Neural progenitor cell (in vitro differentiated cells): ENCODE measurements at places on chromosomes 1 and 21.

- no peaks in the 10 kb centered on the region for H3K4me1 ChIP-seq
- no peaks in the 10 kb centered on the region for H3K27me3 ChIP-seq
- no peaks in the 10 kb centered on the region for H3K36me3 ChIP-seq
- no peak for DNase-seq
- H3K27ac ChIP-seq: no peak overlapping the region
- no peak overlapping the region for H3K4me3 ChIP-seq
These were observed 18.7 kb downstream of the ADARB1 start for GRCh38 chr21:45093035-45093532.

- H3K27me3 ChIP-seq: no peaks in the 10 kb centered on the region
- DNase-seq: peak; percentile 21
- H3K36me3 ChIP-seq: no peaks in the 10 kb centered on the region
- H3K4me1 ChIP-seq: peaks cover 11% of the 10 kb centered on the region
- H3K27ac ChIP-seq: peak overlapping the region; percentile 34
- H3K4me3 ChIP-seq: no peak overlapping the region
These were observed 86.9 kb downstream of the ST6GALNAC3 start for GRCh38 chr1:76161451-76161850.

- H3K4me3 ChIP-seq: no peak overlapping the region
- H3K4me1 ChIP-seq: peaks cover 7% of the 10 kb centered on the region
- peak; percentile 47 for DNase-seq
- H3K27ac ChIP-seq: peak overlapping the region; percentile 46
These were observed 5.9 kb upstream of the CHAF1B start for GRCh38 chr21:36379251-36379650.

GRCh38 chr1:230501849-230502248 is 75.7 kb upstream of the PGBD5 start:
- no peak overlapping the region for H3K27ac ChIP-seq
- no peak for DNase-seq
- no peaks in the 10 kb centered on the region for H3K27me3 ChIP-seq
- no peak overlapping the region for H3K4me3 ChIP-seq
- H3K4me1 ChIP-seq: peaks cover 5% of the 10 kb centered on the region

- peaks cover 6% of the 10 kb centered on the region for H3K4me1 ChIP-seq
- H3K4me3 ChIP-seq: no peak overlapping the region
- H3K27me3 ChIP-seq: peaks cover 17% of the 10 kb centered on the region
- H3K36me3 ChIP-seq: no peaks in the 10 kb centered on the region
These were observed 11.8 kb upstream of the STMN1 start for GRCh38 chr1:25917996-25918395.

DNA sequence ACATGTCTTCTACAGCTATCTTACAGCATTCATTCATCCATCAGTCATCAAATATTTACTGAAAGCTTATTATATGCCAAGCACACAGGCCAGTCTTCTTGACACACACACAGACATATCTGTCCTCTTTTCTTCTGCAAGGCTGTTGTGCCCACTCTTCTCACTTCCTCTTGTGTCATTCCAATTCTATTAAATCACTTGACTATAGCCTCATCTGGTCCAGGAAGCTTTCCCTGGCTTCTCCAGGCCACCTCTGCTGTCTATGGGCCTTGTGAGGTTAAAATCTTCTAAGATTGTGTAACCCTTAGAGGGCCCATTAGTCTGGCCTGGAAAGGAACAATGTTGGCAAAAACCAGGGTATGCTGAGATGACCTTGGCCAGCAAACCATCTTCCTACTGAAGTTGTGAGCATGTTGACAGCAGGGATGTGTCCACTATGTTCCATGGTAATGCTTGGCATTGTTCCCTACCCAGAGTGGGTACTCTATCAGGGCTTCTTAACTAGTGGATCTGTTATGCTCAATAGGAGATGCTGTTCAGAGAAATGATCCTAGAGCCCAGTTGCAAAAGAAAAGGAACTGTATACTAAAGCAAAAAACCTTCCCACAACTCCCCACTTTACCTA is 5.3 kb downstream of the TRAF3IP3 start:
- no peaks in the 10 kb centered on the region for H3K4me1 ChIP-seq
- peaks cover 6% of the 10 kb centered on the region for H3K27me3 ChIP-seq
- no peak overlapping the region for H3K4me3 ChIP-seq
- no peaks in the 10 kb centered on the region for H3K36me3 ChIP-seq
- no peak for DNase-seq

DNA sequence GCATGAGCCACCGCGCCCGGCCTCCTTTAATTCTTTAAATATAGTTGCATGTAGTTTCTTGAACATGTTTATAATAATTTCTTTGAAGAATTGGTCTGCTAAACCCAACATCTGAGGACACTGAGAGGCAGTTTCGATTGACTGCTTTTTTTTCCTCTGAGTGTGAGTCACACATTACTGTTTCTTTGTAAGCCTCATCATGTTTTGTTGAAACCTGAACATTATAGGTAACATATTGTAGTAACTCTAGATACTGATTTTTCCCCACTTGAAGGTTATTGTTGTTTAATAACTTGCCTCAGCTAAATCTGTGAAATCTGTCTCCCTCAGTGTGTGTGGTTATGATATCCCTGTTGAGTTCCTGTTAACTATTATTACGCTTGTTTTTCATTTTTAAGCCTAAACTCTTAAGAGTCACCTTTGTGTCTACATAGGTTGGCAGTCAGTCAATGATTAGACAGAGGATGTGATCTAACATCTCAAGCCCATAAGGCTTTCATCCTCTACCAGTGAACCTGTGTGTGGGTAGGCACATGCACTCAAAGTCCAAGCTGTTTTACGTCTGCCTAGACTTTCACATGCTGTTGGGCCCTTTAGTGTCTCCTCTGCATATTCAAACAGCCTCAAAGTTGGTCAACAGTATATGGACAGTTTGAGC is 155.5 kb downstream of the KCNH1 start:
- no peak overlapping the region for H3K4me3 ChIP-seq
- no peaks in the 10 kb centered on the region for H3K4me1 ChIP-seq
- H3K36me3 ChIP-seq: no peaks in the 10 kb centered on the region
- no peaks in the 10 kb centered on the region for H3K27me3 ChIP-seq

DNA sequence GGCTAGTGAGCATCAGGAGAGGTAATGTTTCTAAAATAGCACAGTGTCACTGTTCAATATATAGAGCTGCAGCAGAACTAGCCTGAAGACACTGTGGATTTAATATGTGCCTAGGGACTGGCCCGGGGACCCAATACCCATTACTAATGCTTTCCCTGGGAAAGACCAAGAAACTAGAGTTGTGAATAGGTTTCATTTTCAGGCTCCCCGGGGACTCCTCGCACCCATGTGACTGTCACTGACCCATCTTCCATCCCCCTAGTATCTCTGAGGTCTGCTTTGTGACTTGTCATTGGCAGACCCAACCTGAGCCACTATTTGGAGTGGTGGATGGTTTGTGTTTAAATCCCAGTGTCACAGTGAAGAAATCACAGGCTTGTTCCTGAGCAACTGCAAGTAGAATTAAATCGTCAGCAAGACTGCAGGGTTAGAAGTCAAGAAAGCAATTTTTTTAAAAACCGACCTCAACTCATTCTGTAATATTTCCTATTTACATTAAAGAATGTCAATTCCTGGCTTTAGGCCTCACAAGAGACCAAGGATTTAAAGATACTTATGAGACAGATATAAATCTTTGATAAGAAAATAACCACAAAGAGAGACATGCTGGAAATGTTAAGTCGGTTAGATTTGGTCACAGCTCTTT is 130.0 kb upstream of the TNR start:
- H3K36me3 ChIP-seq: no peaks in the 10 kb centered on the region
- H3K4me1 ChIP-seq: no peaks in the 10 kb centered on the region
- no peaks in the 10 kb centered on the region for H3K27me3 ChIP-seq
- no peak overlapping the region for H3K4me3 ChIP-seq

- peak; percentile 70 for DNase-seq
- peaks cover 23% of the 10 kb centered on the region for H3K4me1 ChIP-seq
- no peaks in the 10 kb centered on the region for H3K36me3 ChIP-seq
- H3K27me3 ChIP-seq: no peaks in the 10 kb centered on the region
These were observed 132.3 kb downstream of the BEND5 start for GRCh38 chr1:48644190-48644900.

DNA sequence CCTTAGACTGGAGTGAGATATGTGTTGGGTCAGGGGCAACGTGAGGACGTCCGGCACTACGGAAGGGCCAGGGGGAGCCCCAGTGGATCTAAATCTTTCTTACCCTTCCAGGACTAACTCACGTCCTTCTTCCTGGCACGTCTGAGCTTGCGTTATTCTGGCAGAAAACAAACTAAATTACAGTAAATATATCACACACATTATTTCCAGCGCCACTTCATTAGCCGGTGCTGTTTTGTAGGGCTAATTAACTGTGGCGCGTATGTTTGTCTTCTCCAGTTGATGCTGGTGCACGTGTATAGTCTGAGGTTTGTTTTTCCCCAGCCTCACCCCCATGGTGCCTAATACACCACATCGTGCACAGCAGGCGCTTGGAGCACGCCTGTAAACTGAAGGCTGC is 59.2 kb downstream of the TLR5 start:
- H3K4me3 ChIP-seq: no peak overlapping the region
- no peak for DNase-seq
- H3K36me3 ChIP-seq: no peaks in the 10 kb centered on the region
- H3K27me3 ChIP-seq: no peaks in the 10 kb centered on the region
- H3K4me1 ChIP-seq: no peaks in the 10 kb centered on the region
- H3K27ac ChIP-seq: no peak overlapping the region

- H3K27me3 ChIP-seq: no peaks in the 10 kb centered on the region
- no peaks in the 10 kb centered on the region for H3K36me3 ChIP-seq
- H3K4me3 ChIP-seq: no peak overlapping the region
- DNase-seq: no peak
- H3K4me1 ChIP-seq: no peaks in the 10 kb centered on the region
These were observed 33.5 kb upstream of the ACTRT2 start for GRCh38 chr1:2987773-2988172.

DNA sequence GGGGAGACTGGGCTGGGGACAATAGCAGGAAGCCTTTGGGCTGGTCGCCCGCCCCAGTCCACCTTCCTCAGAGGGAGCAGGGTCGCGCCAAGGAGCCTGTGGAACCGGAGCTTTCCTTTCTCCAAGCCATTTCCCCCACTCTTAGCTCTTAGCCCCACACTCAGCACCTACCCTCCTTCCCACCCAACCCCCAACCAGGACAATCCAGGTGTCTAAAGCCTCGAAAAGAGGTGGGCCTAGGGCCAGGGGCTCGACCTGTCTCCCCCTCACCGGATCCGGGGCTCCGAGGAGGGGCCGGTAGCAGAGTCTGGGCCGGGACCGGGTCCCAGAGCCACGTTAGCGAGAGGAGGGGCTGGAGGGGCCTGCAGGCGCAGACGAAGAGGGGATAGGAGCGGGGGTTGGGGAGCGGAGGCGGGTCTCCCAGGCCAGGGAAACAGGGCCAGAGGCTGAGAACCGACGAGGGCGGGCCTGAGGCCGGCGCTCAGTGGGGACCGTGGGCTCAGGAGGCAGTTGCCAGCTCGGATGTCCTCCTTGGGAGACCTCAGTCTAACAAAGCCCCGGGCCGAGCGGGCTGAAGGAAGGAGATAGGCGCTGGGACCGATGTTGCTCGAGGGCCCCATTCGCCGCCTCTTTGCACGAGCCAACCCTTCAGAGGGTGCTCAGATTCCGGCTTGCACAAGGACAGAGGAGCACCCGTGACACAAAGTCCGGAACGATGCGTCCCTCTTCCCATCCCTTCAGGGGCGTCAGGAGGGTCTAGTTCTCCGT is 943 bp downstream of the SEMA6C start:
- H3K36me3 ChIP-seq: no peaks in the 10 kb centered on the region
- peaks cover 32% of the 10 kb centered on the region for H3K27me3 ChIP-seq
- peak overlapping the region; percentile 91 for H3K4me3 ChIP-seq
- DNase-seq: peak; percentile 58
- H3K27ac ChIP-seq: no peak overlapping the region
- peaks cover 30% of the 10 kb centered on the region for H3K4me1 ChIP-seq

GRCh38 chr1:111030590-111030989 is 66.9 kb upstream of the LRIF1 start:
- no peak overlapping the region for H3K4me3 ChIP-seq
- peak; percentile 74 for DNase-seq
- no peaks in the 10 kb centered on the region for H3K36me3 ChIP-seq
- H3K27me3 ChIP-seq: no peaks in the 10 kb centered on the region
- no peak overlapping the region for H3K27ac ChIP-seq

DNA sequence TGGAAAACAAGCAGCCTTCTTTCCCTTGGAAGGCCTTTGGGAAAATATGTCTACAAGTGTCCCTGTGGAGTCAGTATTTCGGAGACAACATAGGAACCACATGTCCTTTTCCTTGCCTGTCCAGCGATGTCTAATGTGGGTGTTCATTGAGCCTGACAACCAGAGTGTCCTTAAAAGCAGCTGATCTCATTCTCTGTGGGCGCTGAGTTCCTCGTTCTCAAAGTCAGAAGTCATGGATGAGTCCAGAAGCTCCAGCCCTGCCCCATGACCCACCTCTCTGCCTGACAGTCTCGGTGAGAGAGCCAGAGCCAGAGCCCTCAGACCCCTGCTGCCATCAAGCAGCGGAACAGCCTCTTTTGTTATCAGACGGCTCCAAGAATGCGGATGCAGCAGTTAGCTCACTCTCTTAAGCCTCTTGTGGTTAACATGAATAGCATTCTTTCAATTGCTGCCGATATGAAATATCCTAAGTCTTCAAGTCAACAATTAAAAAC is 329.2 kb downstream of the TGFB2 start:
- no peak overlapping the region for H3K27ac ChIP-seq
- no peaks in the 10 kb centered on the region for H3K27me3 ChIP-seq
- H3K4me3 ChIP-seq: no peak overlapping the region
- H3K36me3 ChIP-seq: no peaks in the 10 kb centered on the region
- DNase-seq: peak; percentile 88

DNA sequence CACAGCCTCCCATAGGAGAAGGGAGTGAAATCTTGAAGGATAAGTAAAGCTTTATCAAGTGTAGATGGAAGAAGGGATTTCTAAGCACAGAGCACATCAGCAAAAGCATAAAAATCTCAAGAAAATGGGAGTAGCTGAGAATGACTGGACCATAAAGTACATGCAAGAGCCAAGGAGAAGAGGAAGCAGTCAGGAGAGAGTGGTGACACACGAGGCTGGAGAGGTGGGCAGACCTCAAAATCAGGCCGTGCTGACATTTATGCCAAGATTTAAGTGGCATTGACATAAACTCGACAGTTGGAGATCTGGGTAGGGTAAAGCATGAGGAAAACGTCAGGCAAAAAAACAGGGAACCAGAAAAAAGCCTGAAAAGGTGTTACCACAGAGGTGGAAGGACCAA is 62.3 kb downstream of the GFI1 start:
- H3K36me3 ChIP-seq: no peaks in the 10 kb centered on the region
- DNase-seq: no peak
- peaks cover 22% of the 10 kb centered on the region for H3K4me1 ChIP-seq

DNA sequence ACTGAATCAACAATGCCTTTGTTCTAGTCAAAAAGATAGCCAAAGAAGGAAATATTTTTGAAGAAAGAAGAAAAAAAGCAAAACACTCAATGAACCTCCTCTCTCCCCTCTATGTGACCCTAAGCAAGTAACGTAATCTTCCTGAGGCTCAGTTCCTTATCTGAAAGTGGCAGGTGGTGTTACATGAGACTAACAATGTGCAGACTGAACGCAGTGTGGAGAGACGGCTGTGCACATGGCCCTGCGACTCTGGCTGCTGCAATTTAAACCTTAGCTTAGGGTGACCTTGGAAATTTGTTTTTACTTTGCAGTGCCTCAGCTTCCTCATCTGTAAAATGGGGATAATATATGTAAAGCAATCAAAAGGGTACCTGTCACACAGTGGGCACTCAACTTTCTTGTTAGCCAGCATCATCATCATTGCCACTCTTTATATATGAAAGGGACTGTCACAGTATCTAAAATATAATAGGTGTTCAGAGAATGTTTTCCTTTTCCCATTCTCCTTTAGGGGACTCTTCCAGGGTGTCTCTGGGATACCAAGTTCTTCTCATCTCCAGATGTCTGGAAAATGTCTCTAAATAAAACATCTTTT is 100.1 kb upstream of the JUN start:
- DNase-seq: no peak
- no peak overlapping the region for H3K27ac ChIP-seq
- H3K27me3 ChIP-seq: no peaks in the 10 kb centered on the region
- peaks cover 5% of the 10 kb centered on the region for H3K4me1 ChIP-seq
